DND-41 (cell line): ENCODE measurements at places on chromosomes 3 and 15.

DNA sequence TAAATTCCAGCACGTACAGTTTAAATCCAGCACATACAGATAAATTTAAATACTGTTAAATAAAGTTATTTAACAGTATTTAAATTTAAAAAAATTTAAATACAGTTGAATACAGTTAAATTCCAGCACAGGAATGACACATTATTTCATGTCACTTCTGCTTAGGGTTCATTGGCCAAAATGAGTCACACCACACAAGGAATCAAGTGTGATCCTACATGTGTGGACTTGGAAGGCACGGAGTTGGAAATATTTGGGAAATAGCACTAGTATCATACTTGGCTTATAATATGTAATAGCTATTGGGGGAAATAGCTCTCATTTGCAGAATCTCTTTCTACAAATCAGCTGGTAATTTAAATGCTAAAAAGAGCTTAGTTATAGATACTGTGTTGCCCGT lies 10.6 kb downstream of the RAB7A start:
- DNase-seq, result no peak

DNA sequence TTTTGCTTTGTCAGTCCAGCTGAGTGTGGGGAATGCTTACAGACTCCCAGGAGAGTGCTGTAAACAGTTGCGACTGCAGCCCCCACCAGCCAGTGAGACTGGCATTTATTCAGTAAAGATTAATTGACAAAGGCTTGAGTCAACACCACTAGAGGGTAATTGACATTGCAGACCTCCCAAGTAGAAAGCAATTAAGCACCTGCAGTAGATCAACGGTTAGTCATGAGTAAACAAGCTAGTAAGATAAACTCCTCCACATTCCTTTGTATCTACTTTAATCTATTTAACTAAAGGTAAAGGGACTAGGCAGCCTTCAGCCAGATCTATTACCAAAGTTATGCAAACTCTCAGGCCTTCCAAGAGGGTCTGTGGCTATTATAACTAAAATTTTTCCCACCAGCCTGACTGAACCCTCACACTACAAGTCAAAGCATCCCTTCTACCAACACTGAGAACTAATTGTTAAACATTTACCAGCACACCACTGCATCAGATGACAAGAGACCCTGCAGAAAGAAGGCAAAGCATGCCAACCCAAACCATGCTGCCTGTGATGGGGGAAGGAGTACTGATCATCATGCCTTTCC lies 30.5 kb upstream of the GALNT15 start:
- DNase-seq, result no peak

- no peak for DNase-seq
Measured at GRCh38 chr3:71917545-71917944, 132.6 kb upstream of the PROK2 start.

- DNase-seq, result no peak
Measured at GRCh38 chr15:63560741-63561448, 36.3 kb upstream of the FBXL22 start.

DNA sequence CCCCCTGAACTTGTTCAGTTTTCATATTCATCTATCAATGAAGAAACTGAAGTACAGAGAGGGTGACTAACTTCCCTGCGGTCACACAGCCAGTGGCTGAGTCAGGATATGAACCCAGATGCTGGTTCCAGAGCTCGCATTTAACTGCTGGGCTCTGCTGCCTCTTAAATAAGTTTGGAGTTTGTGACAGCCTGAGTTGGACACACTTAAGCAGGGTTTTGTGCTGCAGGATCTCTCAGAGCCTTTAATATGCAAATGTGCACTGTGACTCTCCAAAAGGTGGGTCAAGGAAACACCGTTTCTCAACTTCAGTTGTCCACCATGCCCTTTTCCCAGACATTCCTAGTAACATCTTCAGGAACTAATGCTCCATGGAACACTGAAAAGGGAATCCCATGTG lies 45.8 kb downstream of the EBLN2 start:
- no peak for DNase-seq

GRCh38 chr3:118607915-118608820 lies 426.5 kb downstream of the IGSF11 start:
- DNase-seq, result no peak

- no peak for DNase-seq
Measured at GRCh38 chr3:122898298-122898697, 103.4 kb downstream of the SLC49A4 start.

DNA sequence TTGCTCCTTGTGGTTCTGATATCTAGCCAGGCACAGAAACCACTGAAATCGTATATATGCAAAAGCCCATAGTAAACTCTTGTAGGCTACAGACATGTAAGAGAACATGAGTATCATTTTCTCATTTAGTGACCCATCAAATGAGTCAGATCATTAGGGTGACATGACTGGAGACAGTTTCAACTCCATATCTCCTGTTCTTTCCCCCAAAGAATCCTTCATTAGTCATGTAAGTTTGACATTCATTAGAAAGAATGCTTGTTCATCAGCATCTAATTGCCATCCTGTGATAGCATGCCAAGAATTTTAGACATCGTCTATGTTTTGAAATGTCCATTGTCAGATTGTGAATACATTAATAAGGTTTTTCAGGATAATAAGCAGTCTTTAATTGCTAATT lies 264.9 kb upstream of the TPM1 start:
- no peak for DNase-seq

DNA sequence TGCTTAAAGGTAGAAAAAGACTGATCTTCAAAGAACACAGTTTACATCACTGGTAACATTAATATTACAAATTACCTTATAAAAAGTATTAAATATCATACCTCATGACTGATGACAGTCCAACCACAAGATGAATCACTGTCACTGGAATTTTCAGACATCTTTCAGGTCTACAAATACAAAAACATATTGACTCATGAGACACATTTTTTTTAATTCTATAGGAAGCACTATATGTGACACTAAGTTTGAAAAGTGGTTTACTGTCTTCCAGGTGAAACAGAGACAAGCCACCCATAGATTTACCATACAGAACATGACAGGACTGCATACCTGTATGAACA lies 18.9 kb downstream of the CCPG1 start:
- DNase-seq, result no peak

GRCh38 chr3:188772886-188773285 lies 398.9 kb upstream of the TPRG1 start:
- DNase-seq, result no peak

DNA sequence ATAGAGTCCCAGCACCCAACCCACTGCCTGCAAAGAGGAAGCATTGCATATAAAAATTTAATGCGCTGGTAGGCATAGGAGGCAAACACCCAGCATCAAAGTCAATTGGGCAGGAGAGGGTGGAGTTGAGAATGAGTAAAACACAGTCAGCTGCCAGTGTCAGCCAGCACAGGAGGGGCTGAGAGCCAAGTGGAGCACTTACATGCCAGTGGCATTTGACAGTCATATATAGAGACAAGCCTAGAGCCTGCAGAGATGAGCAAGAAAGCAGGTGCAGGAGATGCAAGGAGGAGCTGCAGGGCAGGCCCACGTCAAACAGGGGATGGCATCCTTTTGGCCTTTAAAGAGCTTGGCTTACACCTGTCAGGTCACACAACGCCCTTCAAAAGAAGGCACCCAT lies 27.6 kb upstream of the ZFAND6 start:
- DNase-seq, result no peak

- no peak for DNase-seq
Measured at GRCh38 chr15:25812073-25812472, 51.1 kb downstream of the ATP10A start.

GRCh38 chr15:51183076-51183475 lies 88.4 kb upstream of the TNFAIP8L3 start:
- no peak for DNase-seq

DNA sequence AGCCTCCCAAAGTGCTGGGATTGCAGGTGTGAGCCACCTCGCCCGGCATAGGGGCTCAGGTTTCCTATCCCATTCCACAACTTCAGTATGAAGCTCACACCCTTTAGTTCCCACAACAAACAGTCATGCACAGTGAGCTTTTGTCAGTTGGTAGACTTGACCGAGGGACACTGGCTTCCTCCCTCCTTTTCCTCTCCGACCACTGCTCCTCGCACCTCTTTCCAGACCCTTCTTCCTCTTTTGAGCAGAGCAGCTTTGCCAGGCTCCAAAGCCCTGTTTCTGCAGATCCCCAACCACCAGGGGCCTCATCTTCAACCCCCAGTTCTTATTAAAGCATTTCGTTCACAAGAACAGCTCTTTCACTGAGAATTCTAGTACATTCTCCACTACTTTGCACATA lies 12.7 kb upstream of the CILP start:
- DNase-seq, result no peak

- no peak for DNase-seq
Measured at GRCh38 chr15:26028086-26028740, 165.1 kb upstream of the ATP10A start.

DNA sequence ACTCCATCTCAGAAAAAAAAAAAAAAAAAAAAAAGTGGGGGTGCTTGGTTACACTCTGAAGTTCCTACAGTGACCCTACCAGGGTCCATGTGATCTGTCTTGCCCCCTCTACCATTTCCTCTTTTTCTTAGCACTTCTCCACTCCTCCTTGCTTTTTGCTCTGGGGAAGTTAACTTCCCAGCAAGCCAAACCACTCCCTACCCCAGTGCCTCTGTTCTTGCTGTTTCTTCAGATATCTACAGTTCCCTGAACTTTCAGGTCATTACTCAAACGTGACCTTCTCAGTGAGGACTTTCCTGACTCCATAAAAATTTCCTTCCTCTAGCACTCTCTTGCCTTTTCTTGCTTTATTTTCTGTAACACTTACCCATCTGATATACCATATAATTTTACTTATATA lies 61.1 kb upstream of the GCNT3 start:
- DNase-seq, result no peak

GRCh38 chr3:103136621-103137020 lies 701.8 kb downstream of the ZPLD1 start:
- no peak for DNase-seq

- DNase-seq, result no peak
Measured at GRCh38 chr3:18245721-18246120, 179.4 kb downstream of the SATB1 start.

DNA sequence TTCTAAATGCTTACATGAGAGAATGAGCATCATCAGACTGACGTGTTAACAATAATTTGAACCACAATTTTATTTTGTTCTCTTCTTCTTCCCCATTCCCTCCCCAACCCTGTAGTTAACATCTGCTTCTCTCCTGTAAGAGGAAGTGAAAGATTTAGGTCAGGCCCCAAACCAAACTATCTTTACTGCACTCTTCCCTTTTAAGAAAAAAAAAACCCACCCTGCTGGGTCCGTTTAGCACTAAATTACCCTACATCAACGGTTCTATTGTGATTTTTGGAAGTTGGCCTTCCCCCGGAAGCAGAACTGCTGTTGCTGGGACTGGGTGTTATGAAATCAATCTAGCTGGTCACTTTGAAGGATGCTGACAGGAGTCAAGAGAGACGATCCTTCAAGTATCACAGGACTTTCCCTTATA lies 49.4 kb downstream of the NFKBIZ start:
- DNase-seq, result no peak

DNA sequence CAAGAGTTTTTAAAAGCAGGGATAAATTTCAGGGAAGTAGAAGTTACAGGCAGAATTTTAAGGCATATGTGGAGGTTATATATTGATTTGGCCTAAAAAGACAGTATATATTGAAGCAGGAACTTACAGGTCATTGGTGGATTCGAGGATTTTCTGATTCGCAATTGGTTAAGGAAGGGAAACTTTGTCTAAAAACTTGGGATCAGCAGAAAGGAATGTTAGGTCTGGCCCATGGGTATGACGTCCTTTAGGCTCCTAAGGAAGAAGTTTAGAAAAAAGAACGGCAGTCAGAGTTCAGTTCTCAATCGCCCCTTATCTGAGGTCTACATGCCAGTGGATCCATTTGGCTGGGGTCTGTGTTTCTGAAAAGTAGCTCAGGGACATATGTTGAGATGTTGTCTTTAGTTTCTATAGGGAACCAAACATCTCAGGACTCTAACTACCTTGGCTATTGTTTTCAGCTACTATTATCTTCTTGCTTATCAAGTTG lies 33.2 kb upstream of the ACP3 start:
- no peak for DNase-seq

GRCh38 chr3:139289860-139290524 lies 53.8 kb upstream of the MRPS22 start:
- no peak for DNase-seq

DNA sequence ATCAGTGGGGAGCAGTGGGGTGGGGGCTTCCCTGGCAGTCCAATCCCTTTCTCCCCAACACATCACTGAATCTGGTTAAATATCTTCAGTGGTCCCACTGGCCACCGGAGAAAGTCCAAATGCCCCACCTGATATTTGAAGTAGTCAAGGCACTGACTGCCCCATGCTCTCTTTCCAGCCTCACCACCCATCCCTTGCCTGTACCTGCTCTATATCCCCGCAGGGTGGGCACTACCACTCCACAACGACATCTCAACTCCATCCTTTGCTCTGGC lies 101.7 kb downstream of the DAPK2 start:
- DNase-seq, result no peak

DNA sequence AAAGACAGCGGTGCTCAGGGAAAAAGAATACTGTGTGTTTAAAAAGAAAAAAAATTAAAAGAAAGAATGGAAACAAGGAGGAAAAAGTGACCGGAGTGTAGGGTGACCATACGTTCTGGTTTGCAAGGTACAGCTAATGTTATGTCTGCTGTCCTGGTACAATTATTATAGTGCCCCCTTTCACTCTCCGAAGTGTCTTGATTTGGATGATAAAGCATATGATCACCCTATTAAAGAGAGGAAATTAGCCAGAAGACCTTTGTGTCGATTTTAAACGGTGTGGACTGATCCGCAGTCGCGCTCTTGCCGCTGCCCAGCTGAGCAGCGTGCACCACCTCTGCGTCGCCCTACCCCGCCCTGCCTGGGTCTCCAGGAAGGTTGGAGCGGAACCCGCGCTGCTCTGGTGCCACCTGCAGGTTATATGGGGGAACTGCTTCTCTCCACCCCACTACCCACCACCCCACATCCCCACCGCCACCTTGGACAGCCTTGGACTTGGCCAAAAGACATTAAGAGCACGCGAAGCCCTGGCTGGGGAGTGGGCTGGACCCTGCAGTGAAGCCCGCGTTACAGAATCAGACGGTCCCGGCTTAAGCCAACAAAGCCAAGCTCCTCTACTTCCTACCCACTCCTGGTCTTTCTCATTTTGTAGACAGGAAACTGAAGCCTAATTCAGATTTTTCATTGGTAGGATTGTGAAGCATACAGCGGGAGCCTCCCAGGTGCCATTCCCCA lies 41.2 kb upstream of the UBE2Q2 start:
- peak; percentile 73 for DNase-seq
